Vagina (tissue), 2 donors: ENCODE measurements at places on chromosomes 16 and 17. TPM values are rescaled to one million over a fixed set of nuclear protein-coding genes. Genes with fewer than 3 reads are reported as not detected.

KRTAP1-1 gene
- not detected for total RNA-seq

CEMP1 gene
- not detected for total RNA-seq

TNS4 gene
- total RNA-seq = 296 TPM

NTN1 gene
- 4.7 TPM for total RNA-seq

ITFG1 gene
- total RNA-seq = 24.8 TPM

RNF222 gene
- 2.5 TPM for total RNA-seq

MFAP4 gene
- 205 TPM for total RNA-seq
